ENCODE measurements at places on chromosomes 5 and 9.

DNA sequence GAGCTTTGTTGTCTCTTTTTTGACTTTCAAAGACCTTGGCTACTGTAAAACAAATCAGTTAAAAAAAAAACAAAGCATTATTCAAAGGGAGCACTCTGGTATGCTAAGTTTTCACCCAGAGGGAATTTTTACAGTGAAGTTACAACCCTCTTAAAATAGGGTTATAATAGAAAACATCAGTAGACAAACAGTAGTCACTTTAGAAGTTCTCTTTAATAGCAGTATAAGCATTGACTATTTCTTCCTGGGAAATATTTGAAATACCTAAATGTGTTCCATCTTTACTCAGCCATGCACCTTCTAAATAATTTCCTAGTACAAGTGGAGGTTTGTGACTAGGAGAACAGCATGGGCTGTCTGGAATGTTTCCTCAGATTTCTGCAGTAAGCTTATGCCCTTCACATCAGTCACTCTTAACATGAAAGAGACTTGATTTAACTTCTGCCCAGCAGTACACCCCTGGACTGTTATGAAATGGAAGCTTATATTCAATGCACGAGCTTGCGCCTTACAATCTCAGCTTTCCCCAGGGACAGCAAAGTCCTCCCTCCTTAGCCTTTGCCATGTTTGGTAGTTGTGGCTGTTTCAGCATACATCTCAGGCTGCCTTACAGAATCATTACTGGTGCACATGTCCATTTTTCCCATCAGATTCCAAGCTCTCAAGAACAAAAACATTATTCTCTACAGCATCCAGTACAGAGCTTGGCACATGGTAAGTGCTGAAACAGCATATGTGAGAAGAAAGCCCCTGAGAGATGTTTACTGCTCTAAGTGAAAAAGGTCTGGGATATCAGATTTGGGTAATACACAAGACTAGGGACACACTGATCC lies 191.5 kb downstream of the ZNF608 start:
- no peak for DNase-seq

GRCh38 chr9:107895501-107896001 lies 406.0 kb upstream of the KLF4 start:
- no peak for DNase-seq

DNA sequence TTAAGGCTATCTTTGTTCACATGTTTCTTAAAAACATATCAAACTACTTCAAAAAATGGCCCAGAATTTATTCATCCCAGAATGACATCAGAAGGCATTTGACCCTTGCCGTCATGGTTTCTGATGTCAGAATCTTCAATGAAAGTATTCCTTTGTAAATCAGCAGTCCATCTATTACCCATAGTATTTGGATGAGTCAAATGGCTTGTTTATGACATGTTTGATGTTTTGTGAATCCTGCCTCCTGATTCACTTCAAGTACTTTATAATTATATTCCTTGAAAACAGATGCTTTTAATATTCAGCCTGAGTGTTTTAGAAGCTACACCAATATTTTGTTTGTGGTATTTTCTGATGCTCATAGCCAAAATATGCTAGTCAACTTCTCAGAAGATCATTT lies 200.8 kb upstream of the MEF2C start:
- peak; percentile 6 for DNase-seq

DNA sequence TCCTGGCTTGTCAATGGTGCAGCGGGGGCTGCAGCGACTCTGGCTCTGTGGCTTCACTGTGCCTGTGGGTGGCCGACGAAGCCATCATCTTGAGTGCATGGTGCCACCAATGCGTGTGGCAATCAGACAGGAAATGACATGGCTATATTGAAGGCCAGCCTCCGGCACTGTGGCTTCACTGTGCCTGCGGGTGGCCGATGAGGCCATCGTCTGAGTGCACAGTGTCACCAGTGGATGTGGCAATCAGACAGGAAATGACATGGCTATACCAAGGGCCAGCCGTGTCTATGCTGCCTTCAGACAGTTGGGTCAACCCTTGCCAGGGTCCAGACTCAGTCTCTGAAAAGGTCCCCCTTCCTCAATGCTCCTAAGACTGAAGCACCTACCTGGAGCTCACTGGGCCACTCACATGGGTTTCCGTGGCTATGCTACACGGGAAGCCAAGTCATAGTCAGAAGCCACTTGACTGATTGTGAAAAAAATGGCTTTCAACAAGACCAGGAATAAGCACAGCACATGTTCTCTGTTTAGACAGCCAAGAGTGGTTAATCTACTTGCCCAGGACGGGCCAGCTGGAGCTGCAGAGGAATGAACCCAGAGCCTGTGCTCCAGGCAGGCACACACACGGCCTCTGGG lies 67.5 kb upstream of the S1PR3 start:
- no peak for DNase-seq

DNA sequence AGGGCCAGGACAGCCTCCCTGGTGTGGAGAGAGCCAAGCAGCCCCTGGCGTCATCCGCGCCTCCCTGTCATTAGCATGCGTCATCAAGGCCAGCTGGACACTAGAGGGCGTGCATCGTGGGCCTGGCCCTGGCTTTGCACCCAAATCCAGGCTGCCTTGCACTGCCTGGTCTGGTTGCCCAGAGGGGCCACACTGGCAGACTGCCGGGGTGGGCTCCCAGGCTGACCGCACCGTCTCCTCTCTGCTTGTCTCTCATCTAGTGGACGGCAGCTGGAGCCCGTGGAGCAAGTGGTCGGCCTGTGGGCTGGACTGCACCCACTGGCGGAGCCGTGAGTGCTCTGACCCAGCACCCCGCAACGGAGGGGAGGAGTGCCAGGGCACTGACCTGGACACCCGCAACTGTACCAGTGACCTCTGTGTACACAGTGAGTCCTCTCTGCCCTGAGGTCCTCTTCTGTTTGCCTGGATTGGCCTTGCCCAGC lies 29.0 kb downstream of the HK3 start:
- DNase-seq: peak; percentile 54

- no peak for DNase-seq
Measured at GRCh38 chr9:3887221-3887653, 361.4 kb upstream of the RFX3 start.

DNA sequence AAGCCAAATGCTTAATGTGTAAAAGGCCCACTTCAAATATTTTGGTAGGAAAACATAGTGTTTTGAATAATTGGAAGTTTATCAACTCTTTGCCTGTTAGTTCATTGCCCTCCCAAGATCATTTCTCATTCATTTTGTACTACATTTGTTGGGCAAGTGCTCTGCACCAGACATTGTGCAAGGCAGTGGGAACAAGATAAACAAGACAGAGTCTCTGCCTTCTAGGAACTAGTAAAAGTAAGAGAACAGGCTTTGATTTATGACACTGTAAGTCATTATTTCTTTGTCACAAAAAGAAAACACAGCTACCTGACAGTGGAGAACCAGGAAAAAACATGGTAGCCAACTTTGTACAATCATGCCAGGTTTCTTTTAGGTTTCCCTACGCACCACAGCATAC lies 63.7 kb upstream of the PAM start:
- DNase-seq: no peak

DNA sequence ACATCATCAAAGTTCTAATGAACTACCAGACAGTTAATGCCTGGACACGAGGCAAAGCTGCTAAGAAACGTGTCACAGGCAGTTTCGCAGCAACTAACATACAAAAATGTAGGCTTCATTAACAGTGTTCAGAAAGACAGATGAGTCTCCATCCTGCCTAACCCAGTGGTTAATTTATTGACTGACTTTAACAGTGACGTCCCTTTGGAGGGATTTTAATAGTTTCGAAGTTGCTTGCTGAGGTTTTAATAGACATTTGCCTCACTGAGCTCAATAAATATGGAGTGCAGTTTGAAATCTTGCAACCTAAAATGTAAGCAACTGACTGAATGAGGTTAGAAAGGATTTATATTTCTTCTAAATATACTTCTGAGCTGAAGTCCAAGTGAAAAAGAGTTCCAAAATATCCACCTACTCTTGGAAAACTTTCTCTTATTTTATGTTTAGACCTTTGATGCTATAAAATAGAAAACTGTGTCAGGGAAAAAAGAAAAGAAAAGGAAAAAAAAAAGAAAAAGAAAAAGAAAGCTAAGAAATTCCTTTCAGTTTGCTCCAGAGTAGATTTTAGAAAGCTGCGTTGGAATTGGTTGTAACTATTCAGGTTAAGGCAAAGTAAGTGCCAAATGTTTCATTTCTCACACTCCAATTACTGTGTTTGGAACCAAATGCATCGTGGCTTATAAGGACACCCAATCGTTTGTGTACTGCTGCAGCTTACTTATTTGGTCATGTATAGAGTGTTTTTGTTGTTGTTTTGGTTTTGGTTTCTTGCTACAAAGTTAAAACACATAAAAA lies 2016.6 kb downstream of the MAT2B start:
- no peak for DNase-seq

GRCh38 chr9:15293804-15294316 lies 13.2 kb downstream of the TTC39B start:
- no peak for DNase-seq

DNA sequence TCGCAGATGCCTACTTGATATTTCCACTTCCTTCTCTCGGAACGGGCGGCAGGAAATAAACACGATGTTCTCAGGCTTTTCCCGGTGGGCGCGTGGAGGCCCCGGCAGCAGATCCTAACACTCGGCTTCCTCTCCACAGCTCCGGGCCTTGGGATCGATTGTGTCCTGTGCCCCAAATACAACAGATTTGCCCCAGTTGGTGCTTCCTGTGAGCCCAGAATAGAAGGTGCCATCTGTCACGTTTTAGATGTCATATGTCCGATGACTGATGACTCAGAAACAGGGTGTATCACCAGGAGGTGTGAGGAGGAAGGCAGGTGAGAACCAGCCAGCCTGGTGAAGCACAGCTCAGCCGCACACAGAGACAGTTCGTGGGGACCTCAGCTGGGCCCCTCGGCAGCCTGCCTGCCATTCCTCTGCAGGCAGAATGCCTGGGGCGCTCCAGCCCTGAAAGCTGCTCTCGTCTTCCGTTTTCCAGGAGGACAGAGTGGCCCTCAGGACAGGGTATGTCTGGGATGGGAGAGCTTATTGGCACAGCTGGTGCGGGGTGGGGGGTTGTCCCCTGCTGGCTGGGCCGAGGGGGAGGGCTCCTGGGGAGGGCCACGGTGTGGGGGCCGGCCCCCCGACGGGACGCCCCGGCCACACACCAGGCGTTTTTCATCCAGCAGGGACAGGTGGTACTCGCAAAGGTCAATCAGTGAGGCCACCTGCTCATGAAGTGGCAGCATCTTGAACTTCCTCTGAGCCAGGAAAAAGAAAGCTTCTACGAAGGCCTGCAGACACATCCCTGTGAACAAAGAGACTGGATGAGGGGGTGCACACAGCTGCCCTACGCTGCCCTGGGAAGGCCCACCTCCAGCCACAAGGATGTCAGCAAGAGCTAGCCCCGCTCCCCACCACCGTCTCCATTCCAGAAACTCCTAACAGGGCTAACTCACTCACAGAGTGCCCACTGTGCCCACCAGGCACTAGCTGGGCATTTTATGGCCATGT lies 171.0 kb downstream of the DAB2IP start:
- DNase-seq: no peak

DNA sequence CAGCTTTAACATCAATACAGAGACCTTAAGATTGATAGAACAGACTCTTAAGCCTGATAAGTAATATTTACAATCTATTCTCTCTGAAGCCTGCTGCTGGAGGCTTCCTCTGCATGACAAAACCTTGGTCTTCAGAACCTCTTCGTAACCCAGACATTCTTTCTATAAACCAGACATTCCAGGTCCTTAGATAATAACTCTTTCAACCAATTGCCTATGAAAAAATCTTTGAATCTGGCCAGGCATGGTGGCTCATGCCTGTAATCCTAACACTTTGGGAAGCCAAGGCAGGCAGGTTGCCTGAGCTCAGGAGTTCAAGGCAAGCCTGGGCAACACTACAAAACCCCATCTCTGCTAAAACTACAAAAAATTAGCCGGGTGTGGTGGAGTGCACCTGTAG lies 327.8 kb downstream of the ENC1 start:
- no peak for DNase-seq

DNA sequence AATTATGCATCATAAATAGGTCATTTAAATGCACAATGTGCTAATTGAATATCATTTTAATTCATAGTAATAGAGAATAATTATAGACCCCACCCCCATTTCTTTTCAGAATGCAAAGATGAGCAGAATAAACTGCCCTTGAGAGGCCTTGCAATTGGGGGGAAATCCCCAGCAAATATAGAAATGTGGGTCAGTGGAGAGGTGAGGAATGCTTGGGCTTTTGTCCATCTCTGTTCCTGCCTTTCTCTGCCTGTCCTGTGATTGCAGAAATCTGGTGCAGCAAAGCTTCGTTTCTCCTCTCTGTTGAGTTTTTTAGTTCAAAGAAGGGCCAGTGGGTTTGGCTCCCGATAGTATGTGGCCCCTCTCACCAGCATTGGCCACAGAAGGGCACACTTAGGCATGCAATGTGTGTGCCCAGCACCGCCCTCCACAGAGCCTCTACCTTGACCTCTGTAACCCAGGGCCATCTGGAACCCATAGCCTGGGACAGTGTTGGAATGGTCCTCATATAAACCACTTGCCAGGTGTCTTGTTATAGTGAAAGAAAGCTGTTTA lies 164.2 kb downstream of the SEMA6A start:
- DNase-seq: no peak

DNA sequence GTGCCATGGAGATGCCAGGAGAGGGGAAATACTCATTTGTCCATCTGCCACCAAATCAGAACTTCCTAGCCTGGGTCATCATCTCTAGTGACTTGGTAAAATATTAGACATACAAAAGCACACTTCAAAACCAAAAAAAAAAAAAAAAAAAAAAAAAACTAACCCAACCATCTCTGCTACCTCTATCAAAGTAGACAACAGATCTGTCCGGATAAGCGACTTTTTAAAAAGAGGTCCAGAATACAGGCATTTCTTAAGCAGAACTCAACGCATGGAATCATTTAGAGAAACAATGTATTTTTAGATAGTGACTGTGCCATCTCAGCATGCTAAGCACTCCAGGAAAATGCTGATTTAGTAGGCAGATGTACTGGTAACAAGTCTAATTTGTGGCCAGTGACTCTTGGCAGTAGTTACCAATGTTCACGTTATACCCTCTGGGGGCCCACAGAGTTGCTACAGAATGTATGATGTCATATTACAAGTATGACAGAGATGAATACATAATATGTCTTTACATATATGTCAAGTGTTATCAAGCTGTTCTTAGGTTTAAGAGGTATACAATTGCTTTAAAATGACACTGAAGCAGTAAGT lies 107.8 kb downstream of the SMIM23 start:
- DNase-seq: peak; percentile 12
